ENCODE measurements at places on chromosomes 5 and 9. TPM values are rescaled to one million over a fixed set of nuclear protein-coding genes. Genes with fewer than 3 reads are reported as not detected.

GRCh38 chr5:151881621-151882225 is 42.9 kb downstream of the GLRA1 start:
- no peak for DNase-seq

DNA sequence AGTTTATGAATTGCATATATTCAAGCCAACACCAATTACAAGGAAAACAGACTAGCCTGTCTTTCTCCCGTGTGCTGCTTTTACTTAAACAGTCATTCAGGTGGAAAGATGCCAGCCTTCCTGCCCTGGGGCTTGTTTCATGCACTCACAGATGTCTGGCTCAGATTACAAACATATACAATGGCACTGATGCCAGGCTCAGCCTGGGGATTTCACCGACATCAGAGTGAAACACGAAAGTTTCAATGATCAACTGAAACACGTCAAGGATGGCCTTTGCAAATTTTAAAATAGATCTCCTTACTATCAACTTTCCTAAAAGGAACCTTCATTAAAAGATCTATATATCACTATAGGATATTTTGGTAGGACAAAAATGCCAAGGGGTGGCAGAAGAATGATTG is 1576.5 kb downstream of the EFNA5 start:
- peak; percentile 95 for DNase-seq

DNAH5 gene
- total RNA-seq = 1.5 TPM

DNA sequence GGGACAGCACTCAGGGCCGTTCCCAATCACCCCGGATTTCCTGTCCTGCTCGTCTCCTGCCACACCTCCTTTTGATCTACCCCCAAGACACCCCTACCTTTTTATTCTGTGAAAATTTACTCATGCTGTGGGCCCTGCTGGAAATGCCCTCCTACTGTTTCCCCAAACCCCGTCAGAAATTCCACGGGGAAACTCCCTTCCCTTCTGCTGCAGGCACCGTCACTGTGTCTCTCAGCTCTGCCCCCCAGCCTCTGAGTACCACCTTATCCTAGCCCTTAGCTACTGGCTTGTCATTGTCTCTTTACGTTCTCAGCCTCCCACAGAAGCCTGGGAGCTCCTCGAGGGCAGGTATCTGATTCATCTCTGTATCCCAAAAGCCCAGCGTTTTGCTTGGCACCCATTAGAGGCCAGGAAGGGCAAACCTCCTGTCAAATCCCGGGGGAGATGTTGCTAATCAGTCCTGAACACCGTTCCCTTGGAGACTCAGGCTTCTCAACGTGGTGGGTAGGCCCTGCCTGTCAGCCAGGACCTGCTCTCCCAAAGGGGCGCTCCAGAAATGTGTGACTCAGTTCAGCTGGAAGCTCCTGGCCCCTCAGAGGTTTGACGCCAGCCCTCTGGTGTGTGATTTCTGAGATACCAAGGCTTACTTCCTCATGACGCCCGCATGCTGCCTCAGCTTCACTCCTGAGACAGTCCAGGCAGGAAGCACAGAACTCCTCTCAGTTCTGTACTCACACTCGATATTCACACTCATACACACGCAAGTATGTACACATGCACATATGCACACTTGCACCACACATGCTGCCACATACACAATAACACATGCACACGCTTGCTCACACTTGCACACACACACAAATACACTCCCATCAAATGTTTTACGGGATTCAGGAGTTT is 50.7 kb upstream of the GRHPR start:
- DNase-seq = no peak

RELL2 gene
- 8.4 TPM for total RNA-seq
